Breast epithelium (tissue), 4 donors: ENCODE measurements at places on chromosomes 16 and 17. TPM values are rescaled to one million over a fixed set of nuclear protein-coding genes. Genes with fewer than 3 reads are reported as not detected.

PIK3R6 gene
- 2.5 TPM for total RNA-seq

KRT36 gene
- not detected for total RNA-seq

SULT1A2 gene
- 1.6 TPM for total RNA-seq

ZPBP2 gene
- total RNA-seq: not detected

ST6GALNAC1 gene
- 1.3 TPM for total RNA-seq

TGFB1I1 gene
- total RNA-seq: 30.1 TPM

CACNG5 gene
- total RNA-seq: not detected

CDIP1 gene
- total RNA-seq: 9.9 TPM

TLCD1 gene
- 8.3 TPM for total RNA-seq

TERB1 gene
- total RNA-seq: 0.64 TPM

TBC1D3H gene
- total RNA-seq: not detected

SMIM36 gene
- not detected for total RNA-seq

PCGF2 gene
- 9.5 TPM for total RNA-seq

VPS25 gene
- 53.4 TPM for total RNA-seq

AIPL1 gene
- not detected for total RNA-seq
